ENCODE measurements at places on chromosomes 1 and 21. TPM values are rescaled to one million over a fixed set of nuclear protein-coding genes. Genes with fewer than 3 reads are reported as not detected.

PTBP2 gene
- 14.1 TPM for total RNA-seq

CPLANE2 gene
- 0.98 TPM for total RNA-seq

GRCh38 chr1:196649990-196650389 lies 1.9 kb upstream of the CFH start:
- no peaks in the 10 kb centered on the region for H3K27me3 ChIP-seq
- no peak overlapping the region for H3K27ac ChIP-seq
- no peaks in the 10 kb centered on the region for H3K36me3 ChIP-seq
- no peaks in the 10 kb centered on the region for H3K4me1 ChIP-seq

- H3K4me3 ChIP-seq: no peak overlapping the region
- H3K36me3 ChIP-seq: no peaks in the 10 kb centered on the region
- H3K27me3 ChIP-seq: 0 out of 3 replicates have a peak, but pooled peaks cover 7% of the 10 kb centered on the region
- no peak overlapping the region for H3K27ac ChIP-seq
- H3K4me1 ChIP-seq: no peaks in the 10 kb centered on the region
Observed at GRCh38 chr1:212507369-212507768, 74.6 kb downstream of the NENF start.

CRYAA gene
- total RNA-seq: 5.2 TPM

GRCh38 chr1:30719406-30720270 lies 3.7 kb downstream of the MATN1 start:
- no peak for DNase-seq
- no peaks in the 10 kb centered on the region for H3K36me3 ChIP-seq
- H3K4me3 ChIP-seq: no peak overlapping the region
- no peak overlapping the region for H3K27ac ChIP-seq
- H3K4me1 ChIP-seq: peaks cover 11% of the 10 kb centered on the region

URB1 gene
- total RNA-seq: 16.7 TPM

- H3K36me3 ChIP-seq: peaks cover 78% of the 10 kb centered on the region
- DNase-seq: no peak
- no peak overlapping the region for H3K4me3 ChIP-seq
- H3K27ac ChIP-seq: no peak overlapping the region
- H3K4me1 ChIP-seq: 0 out of 2 replicates have a peak, but pooled peaks cover 5% of the 10 kb centered on the region
Observed at GRCh38 chr1:64873576-64873975, 92.8 kb downstream of the JAK1 start.

DNA sequence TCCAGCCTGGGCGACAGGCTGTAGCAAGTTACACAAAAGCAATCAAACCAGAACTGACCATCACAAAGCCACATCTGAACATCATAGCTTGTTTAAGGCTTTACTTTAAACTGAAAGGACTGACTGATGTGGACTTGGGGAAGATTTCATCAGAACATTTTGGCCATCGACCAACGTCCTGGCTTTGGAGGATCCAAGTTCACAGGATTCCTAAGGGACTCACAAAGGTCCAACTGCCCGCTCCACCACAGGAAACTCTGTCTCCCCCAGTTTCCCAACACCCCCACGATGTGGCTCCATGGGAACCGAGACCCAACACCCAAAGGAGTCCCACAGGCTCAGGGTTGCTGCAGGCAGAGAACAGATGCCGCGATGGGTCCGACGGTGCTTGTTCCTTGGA lies 9.3 kb downstream of the SSU72 start:
- H3K4me1 ChIP-seq: peaks cover 4% of the 10 kb centered on the region
- no peak overlapping the region for H3K4me3 ChIP-seq
- no peaks in the 10 kb centered on the region for H3K27me3 ChIP-seq
- H3K36me3 ChIP-seq: peaks cover 27% of the 10 kb centered on the region

PRAMEF25 gene
- not detected for total RNA-seq

- H3K4me1 ChIP-seq: no peaks in the 10 kb centered on the region
- no peaks in the 10 kb centered on the region for H3K27me3 ChIP-seq
- DNase-seq: no peak
- no peaks in the 10 kb centered on the region for H3K36me3 ChIP-seq
- H3K4me3 ChIP-seq: no peak overlapping the region
Observed at GRCh38 chr1:77290576-77290975, 8.8 kb downstream of the AK5 start.

DNA sequence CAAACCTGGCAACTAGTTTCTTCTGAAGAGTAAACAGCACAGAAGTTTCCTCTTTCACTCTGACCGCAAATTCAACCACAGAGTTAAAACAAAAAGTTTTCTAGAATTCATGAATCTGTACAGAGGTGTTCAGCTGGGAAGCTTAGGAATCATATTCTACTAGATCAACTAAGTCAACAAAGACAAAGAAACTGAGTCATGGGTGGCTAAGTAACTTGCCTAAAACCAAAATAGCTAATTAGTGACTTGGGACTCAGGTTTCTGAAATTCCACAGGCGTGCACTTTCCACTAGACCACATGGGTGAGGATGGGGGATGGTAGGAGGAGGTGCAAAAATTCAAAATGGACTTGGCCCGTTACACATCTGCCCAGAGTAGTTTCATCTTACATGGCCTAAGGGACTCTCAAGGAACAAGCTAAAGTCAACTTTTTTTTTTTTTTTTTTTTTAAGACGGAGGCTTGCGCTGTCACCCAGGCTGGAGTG lies 25.8 kb downstream of the PTPN14 start:
- DNase-seq: no peak
- H3K4me1 ChIP-seq: peaks cover 14% of the 10 kb centered on the region
- no peaks in the 10 kb centered on the region for H3K27me3 ChIP-seq
- H3K4me3 ChIP-seq: no peak overlapping the region

DNA sequence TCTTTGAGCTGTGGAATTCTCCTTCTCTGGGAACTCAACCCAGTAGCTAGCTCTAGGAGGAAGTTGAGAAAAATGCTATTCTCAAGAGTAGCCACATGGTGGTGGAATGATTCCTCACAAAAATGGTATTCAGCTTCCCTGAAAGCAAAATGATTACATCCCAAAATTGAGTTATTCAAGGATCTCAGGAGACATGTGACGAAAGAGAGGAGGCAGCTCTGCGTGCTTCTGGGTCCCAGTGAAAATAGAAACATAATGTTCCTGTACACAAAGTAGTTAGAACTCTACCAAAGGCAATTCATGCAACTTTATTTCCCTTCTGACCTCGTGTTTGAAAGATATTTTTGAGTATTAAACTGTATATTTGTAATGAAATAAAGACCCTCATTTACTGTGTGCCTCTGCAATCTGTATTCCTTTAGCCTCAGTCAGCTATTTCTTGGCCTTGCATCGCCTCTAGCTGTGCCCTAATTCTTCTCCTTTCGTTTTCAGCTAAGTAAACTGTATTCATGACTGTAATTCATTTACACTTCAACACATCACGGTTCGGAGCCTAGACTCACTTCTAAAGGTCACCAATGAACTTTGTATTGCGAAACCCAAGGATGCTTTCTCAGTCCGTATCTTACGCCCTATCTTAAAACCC lies 167.3 kb downstream of the FASLG start:
- H3K27me3 ChIP-seq: no peaks in the 10 kb centered on the region
- H3K4me1 ChIP-seq: peaks cover 9% of the 10 kb centered on the region
- H3K27ac ChIP-seq: no peak overlapping the region
- no peaks in the 10 kb centered on the region for H3K36me3 ChIP-seq

- H3K27ac ChIP-seq: no peak overlapping the region
Observed at GRCh38 chr21:35311985-35312384, 262.9 kb upstream of the RUNX1 start.

HRNR gene
- not detected for total RNA-seq

HAPLN2 gene
- total RNA-seq: not detected

GRCh38 chr1:9151328-9151860 lies 22.5 kb upstream of the GPR157 start:
- H3K4me1 ChIP-seq: peaks cover 17% of the 10 kb centered on the region
- peaks cover 63% of the 10 kb centered on the region for H3K36me3 ChIP-seq
- no peaks in the 10 kb centered on the region for H3K27me3 ChIP-seq
- H3K27ac ChIP-seq: no peak overlapping the region
- DNase-seq: no peak
- H3K4me3 ChIP-seq: no peak overlapping the region

S100A4 gene
- 20.2 TPM for total RNA-seq

GRCh38 chr1:203037509-203038190 lies 11.4 kb downstream of the PPFIA4 start:
- DNase-seq: no peak
- H3K4me1 ChIP-seq: no peaks in the 10 kb centered on the region
- H3K27me3 ChIP-seq: peaks cover 29% of the 10 kb centered on the region
- no peaks in the 10 kb centered on the region for H3K36me3 ChIP-seq
- no peak overlapping the region for H3K4me3 ChIP-seq

DNA sequence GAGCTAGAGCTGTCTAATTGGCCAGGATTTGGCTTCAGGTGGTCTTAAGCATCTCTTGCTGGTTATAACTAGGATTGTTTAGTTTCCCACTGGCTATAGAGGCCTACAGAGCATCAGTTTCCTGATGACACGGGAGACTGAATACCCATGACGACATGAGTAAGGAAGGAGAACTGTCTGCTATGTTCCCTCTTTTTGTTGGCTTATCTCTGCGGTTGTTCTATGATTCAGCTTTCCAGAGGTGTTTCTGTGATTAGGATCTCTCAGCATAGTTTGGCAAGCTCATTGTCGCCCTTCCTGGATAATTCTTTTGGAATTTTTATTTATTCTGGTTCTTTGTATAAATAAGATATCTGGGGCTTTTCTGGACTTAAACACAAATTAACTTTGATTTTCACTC lies 163.4 kb downstream of the OLFM3 start:
- H3K27me3 ChIP-seq: no peaks in the 10 kb centered on the region
- no peak overlapping the region for H3K27ac ChIP-seq
- no peaks in the 10 kb centered on the region for H3K4me1 ChIP-seq
- H3K36me3 ChIP-seq: no peaks in the 10 kb centered on the region
- DNase-seq: no peak

GRCh38 chr1:212104586-212105325 lies 69.2 kb downstream of the DTL start:
- H3K4me3 ChIP-seq: no peak overlapping the region
- no peaks in the 10 kb centered on the region for H3K27me3 ChIP-seq
- DNase-seq: peak; percentile 29
- peaks cover 28% of the 10 kb centered on the region for H3K4me1 ChIP-seq
- H3K36me3 ChIP-seq: peaks cover 1% of the 10 kb centered on the region
- H3K27ac ChIP-seq: peak overlapping the region; percentile 25

DNA sequence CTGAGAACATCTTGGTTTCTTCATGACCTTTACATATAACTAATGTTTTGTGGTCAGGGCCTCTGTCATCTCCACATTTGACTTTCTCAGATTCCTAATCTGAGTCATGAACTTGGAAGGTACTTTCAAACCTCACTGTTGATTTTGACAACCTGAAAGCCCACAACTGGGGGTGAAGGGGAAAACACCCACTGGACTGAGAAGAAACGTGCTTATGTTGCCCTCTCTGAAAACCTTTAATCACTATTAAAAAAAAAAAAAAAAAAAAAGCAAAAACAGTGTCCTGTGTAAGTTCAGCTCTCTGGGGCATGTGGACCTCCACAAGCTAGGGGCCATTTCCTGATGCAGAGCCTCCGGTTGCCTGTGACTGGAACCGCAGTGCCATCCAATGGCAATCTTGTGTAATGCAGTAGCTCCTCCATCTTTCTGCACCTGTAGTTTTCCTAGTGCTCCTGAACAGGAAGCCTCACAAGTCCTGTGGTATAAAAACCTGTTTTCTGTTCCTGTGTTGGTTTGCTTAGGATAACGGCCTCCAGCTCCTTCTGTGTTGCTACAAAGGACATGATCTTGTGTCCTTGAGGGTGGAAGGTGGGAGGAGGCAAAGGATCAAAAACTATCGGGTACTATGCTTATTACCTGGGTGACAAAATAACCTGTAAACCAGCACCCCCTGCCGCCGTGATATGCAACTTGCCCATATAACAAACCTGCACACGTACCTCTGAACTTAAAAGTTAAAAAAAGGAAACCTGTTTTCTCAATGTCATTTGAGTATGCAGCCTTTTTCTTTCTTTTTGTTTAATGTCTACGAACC lies 124.5 kb downstream of the ZNF648 start:
- no peak overlapping the region for H3K4me3 ChIP-seq
- H3K27ac ChIP-seq: no peak overlapping the region
- peak; percentile 57 for DNase-seq
- H3K36me3 ChIP-seq: no peaks in the 10 kb centered on the region

LIN28A gene
- 0.04 TPM for total RNA-seq

DNA sequence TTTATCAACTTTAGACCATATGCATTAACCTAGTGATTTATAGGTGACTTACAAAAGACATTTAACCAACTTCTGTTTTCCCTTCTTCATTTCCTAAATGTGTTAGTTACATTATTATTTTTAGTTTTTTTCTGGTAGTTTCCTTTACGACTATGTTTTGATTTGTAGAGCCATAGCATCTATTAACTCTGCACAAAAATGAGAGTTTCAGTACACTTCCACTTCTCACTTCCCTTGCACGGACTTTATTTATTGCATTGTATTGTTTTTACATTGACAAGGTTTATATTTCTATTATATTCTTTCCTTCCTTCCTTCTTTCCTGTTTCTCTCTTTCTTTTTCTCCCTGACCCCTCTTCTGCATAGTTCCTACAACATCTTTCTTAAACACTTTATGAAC lies 14.7 kb downstream of the PKN2 start:
- no peak overlapping the region for H3K27ac ChIP-seq
- no peak overlapping the region for H3K4me3 ChIP-seq
- no peaks in the 10 kb centered on the region for H3K27me3 ChIP-seq
- H3K36me3 ChIP-seq: peaks cover 5% of the 10 kb centered on the region
- H3K4me1 ChIP-seq: peaks cover 42% of the 10 kb centered on the region
- no peak for DNase-seq

- H3K4me3 ChIP-seq: peak within 1 kb of the TSS; percentile 92
- H3K4me1 ChIP-seq: peaks cover 38% of the 10 kb centered on the region
- H3K27me3 ChIP-seq: no peaks in the 10 kb centered on the region
- H3K27ac ChIP-seq: peak within 1 kb of the TSS; percentile 55
Observed at GRCh38 chr1:222618001-222618879, at the start of gene MIA3. Gene MIA3 (plus strand): TSS chr1:222618097. CDS start chr1:222618111, 14 bp downstream.

DNA sequence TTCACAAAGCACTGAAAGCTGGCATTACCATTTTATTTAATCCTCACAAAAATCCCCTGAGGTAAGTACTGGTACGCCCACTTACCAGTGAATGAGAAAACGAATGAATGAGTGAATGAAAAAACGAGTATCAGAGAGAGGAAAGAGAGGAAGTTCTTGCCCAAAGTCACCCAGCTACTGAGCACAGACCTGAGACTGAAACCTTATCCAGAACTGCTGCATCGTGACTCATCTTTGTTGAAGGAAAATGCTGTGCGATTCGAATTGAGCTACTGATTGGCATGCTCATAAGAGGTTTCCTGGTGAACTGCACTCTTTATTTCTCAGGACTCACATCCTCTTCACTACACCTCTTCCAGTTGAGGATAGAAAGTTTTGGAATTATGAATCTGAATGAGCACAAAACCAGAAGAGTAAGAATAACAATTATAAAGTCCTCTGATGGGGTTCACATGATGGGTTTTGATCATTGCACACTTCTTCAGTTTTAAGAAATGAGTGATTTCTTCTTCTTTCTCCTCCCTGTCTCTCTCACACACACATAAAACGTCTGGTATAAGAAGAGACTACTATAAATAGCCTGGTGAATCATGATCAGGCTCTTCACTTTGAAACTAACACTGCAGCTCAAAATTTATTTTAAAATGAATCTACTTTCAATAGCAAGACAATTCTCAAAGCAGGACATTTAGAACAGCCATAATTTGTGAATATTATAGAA lies 32.1 kb downstream of the IL12RB2 start:
- no peak overlapping the region for H3K27ac ChIP-seq
- H3K4me1 ChIP-seq: no peaks in the 10 kb centered on the region
- no peaks in the 10 kb centered on the region for H3K36me3 ChIP-seq
- H3K4me3 ChIP-seq: no peak overlapping the region
- DNase-seq: no peak
- H3K27me3 ChIP-seq: no peaks in the 10 kb centered on the region

GRCh38 chr1:43997295-43997999 lies 6.0 kb downstream of the CCDC24 start:
- H3K27ac ChIP-seq: no peak overlapping the region
- H3K4me1 ChIP-seq: peaks cover 38% of the 10 kb centered on the region
- H3K4me3 ChIP-seq: no peak overlapping the region
- H3K36me3 ChIP-seq: peaks cover 5% of the 10 kb centered on the region
- DNase-seq: no peak
